Uterus (tissue), 4 donors: ENCODE measurements at places on chromosomes 4 and X. TPM values are rescaled to one million over a fixed set of nuclear protein-coding genes. Genes with fewer than 3 reads are reported as not detected.
A peak's percentile ranks its signal among the peaks of the same experiment; 100 is the strongest.

WWC2 gene
- total RNA-seq = 41.5 TPM

NEIL3 gene
- not detected for total RNA-seq

LPAR4 gene
- total RNA-seq = not detected

SYTL4 gene
- total RNA-seq = 48.0 TPM

GRIA2 gene
- total RNA-seq = 64.5 TPM

TSPAN7 gene
- total RNA-seq = 111 TPM

- no peak for DNase-seq
Observed at GRCh38 chr4:5852523-5853202, 40.2 kb downstream of the CRMP1 start.

DNA sequence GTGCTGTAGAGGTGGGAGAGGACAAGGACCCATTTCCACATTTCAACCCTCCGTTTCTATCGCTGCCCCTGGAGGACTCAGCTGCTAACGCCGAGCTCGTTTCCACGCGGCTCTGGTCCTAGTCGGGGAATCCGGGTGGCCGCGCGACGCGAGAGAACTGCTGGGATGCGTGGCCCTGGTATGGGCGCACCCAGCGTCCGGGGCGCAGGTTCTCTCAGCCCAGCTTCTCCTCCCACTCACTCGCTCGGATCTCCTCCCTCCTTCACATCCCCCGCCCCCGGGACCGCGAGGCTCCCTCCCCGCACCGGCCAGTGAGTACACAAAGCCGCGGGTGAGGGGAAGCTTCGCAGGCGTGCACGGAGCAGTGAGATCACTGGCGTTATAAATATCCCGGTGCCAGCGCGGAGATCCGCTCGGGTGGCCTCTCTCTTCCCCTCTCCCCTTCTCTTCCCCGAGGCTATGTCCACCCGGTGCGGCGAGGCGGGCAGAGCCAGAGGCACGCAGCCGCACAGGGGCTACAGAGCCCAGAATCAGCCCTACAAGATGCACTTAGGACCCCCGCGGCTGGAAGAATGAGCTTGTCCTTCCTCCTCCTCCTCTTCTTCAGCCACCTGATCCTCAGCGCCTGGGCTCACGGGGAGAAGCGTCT, at the start of gene FGF5:
TSS of gene FGF5 (plus strand) at position 412 of the 649 bp plus-strand sequence. CDS start at position 573, 161 bp downstream.
- DNase-seq = peak; percentile 29

DNA sequence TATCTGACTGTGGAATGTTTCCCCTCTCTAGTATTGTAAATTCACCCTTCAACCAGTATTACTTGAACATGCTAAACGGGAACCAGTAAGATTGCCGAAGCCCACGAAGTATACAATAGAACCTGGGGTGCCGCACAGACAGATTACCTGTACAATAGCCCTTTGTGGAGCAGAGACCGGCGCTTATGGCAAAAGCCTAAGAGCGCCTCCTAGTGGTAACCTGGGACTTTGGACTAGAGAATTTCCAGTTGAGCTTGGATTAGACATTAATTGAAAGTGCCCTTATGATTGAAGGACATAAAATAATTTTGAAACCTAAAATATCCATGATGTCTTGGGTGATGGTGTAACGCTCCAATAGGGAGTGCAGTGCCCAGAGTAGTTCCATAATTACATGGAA, 14.1 kb downstream of the ZNF157 start:
- DNase-seq = peak; percentile 69

DNA sequence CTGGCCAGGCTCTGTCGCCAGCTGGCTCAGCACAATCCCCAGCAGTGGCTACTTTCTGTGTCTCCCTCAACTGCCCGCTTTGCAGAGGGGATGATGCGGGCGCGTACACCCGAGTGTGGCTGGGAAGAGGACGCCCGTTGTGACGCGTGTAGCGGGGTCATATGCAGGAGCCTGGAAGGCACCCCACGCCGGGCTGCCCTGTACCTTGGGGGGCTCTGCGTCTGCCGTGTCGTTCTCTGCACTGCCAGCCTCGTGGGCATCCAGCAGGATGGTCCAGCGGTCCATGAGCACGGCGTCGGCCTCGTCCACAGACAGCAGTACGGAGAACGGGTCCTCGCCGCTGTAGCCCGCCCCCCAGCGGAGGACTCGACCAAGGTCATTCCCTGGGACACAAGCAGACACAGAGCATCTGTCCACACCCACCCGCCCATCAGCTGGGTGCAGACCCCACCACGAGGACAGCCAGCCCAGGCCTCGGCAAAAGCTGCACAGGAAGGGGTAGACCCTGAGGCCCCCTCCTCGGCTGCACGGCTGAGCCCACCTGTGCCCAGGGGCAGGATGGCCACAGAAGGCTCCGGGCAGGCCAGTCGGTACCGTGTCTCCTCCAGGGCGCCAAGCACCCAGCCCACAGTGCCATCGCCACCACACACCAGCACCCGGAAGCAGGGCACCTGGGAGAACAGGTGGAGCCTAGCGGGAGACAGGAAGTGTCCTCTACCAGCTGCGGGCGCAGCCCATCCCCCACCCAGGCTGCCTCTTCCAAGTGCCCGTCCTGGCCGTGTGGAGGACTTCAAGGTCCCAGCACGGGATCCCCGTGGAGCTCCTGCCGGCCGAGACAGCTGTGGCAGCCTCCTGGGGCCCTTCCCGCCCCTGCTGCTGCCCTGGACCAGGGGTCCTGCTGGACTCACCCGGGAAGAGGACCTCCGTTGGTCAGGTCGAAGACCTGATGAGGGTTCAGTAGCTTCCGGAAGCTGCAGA, 10.8 kb downstream of the DGKQ start:
- DNase-seq = peak; percentile 15
